ENCODE measurements at places on chromosomes 16 and 17.

DNA sequence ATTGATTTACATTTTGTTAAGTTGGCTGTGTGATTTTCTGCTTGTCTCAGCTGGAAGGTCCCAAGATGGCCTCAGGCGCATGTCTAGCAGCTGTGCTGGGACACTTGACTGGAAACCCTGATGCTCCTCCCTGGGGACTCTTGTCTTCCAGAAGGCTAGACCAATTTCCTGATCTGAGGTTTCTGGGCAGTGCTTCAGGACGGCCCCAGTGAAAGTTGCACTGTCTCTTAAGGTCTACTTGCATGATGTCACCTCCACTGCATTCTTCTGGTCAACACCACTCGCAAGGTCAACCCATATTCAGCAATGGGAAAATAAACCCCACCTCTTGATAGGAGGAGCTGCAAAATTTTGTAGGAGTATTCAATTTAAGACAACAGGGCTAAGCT lies 116.0 kb downstream of the SALL1 start:
- DNase-seq = no peak

- DNase-seq = no peak
Measured at GRCh38 chr17:61140081-61140786, 259.4 kb upstream of the TBX2 start.

DNA sequence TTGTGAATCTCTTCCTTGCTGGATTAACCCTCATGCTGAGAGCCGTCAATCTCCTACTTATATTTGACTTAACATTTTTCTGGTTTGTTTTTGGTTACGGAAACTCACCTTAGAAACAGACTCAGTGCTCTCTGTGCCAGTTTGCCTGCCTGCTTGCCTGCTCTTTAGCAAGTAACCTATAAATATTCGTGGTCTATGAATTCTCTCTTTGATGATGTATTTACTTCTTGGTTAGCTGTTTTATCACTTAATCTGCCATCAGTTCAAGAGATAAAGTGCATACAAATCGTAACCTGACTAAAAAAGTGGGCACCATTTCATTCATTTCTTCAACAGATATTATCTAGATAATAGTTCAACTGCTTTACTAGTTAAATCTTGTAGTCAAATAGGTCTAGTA lies 26.7 kb downstream of the CYB5B start:
- DNase-seq = no peak

- no peak for DNase-seq
Measured at GRCh38 chr17:66275651-66276050, 26.8 kb upstream of the PRKCA start.

- DNase-seq = no peak
Measured at GRCh38 chr17:47946929-47947397, 5.6 kb downstream of the PNPO start.

DNA sequence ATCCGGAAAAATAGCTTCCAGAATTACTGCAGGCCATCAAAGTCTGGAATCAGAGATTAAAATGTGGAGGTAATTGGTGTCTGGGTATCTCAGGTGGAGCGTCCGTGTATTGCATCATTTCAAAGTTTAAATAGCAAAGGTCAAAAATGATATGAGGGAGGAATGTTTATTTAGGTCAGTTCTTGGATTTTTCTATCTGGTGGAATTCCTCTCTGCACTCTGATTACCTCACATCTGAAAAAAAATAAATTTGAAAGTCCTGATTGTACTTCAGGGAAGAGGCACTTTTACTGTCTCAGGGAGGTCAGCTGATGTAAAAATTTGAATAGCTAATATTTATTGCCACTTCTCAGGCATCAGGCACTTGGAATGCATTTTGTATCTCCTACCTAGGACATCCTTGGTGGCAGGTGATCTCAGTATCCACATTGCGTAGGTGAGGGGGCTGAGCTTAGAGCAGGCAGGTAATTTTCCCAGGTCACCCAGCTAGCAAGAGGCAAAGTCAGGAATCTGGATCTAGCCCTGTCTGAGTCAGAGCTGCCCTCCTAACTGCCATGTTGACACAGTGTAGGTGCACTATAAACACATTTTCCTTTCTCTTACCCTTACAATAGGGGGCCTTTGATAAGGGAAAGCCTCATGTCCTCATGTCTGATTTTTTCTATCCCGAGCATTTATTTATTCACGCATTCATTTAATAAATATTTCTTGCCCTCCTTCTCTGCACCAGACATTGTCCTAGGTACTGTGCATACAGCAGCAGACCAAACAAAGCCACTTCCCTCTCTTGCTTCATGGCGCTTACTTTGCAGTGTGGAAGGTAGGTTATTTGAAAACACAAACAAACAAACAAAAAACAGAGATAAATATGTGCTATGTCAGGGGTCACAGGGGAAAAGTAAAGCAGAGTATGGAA lies 454.3 kb downstream of the HAPSTR1 start:
- DNase-seq = no peak

DNA sequence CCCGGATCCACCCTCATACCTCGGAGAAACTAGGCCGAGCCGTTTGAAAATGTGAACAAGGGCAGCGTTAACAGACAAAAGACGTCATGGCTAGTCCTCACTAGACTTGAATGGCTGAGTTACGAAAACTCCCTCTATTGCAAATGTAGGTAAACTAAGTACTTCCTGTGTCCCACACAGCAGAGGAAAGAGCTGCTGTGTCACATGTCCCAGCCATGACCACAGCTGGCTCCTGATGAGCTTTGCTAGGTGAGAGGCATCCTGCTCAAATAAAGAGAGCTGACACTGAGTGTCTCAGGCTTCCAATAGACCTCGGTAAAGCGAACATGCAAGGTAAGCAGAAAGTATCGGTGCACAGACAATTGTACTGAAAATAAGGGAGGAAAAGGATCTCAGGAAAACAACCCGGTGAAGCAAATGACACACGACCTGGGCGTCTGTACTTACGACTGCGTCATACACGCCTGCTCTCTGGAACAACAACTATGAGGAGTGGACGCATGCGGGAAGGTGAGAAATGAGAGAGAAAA lies 26.0 kb downstream of the TMEM204 start:
- no peak for DNase-seq

GRCh38 chr17:4823373-4824089 lies 9.6 kb upstream of the MINK1 start:
- no peak for DNase-seq

DNA sequence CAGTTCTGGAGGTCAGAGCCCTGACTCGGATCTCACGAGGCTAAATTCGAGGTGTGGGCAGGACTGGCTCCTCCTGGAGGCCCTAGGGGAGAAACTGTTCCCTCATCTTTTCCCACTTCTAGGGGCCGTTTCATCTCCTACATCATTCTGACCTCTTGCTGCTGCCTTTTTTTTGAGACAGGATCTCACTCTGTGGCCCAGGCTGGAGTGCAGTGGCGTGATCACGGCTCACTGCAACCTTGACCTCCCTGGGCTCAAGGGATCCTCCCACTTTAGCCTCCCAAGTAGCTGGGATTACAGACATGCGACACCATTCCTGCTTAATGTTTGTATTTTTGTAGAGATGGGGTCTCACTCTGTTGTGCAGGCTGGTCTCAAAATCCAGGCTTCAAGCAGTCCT lies 244.1 kb upstream of the GSE1 start:
- DNase-seq = no peak

DNA sequence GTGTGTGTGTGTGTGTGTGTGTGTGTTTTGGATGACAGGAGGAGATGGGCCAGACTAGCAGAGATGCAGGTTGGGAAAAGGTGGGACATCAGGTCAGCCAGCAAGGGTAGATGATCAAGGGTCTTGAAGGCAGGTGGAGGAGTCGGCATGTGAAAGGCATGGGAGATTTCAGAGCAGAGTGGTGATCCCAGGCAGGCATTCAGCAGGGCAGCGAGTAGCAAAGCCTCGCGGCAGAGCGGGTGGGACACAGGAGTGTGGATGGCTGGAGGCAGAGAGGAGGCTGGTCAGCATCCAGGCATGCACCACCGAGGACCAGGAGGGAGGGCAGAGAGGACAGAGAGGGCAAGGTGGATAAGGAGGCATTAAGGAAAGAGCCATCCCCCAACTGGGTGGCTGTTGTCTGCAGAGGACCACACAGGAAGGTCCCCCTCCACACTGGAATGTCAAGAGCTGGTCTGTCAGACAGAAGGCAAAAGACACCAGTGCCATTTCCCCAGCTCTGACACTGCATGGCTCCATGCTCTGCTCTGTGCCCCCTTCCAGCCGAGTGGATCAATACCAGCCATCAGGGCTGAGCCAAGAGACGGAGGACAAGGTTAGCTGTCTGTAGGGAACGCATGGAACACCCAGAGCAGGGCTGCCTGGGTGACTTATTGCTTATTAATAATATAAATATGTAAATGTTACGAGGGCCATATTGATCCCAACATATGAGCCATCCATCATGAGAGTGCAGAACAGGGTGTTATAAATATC lies 74.8 kb upstream of the RPL38 start:
- no peak for DNase-seq

- DNase-seq = no peak
Measured at GRCh38 chr16:88790312-88791211, 5.5 kb upstream of the PIEZO1 start.

DNA sequence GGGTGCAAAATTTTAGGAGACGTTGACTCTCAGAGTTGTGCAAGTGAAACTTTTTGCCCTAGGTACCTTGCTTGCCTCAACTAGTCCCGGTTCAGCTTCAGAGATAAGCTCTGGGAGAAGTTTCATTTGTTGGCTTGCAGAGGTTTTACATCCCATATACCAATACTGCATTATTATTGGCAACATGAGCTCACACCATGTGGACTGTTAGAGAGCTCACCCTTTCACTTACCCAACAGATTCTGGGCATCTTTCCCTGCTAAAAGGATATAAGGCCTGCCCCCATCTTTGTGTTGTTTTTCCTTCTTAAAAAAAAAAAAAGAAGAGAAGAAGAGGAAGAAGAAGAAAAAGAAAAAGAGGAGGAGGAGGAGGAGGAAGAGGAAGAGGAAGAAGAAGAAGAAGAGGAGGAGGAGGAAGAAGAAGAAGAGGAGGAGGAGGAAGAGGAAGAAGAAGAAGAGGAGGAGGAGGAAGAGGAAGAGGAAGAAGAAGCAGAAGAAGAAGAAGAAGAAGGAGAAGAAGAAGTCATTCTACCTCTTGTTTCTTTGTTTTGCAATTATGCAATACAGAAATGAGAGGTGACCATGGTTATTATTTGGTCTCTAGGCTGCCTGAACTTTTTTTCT lies 292.6 kb upstream of the IRX3 start:
- no peak for DNase-seq

GRCh38 chr16:68384288-68385161 lies 63.8 kb downstream of the SMPD3 start:
- no peak for DNase-seq

DNA sequence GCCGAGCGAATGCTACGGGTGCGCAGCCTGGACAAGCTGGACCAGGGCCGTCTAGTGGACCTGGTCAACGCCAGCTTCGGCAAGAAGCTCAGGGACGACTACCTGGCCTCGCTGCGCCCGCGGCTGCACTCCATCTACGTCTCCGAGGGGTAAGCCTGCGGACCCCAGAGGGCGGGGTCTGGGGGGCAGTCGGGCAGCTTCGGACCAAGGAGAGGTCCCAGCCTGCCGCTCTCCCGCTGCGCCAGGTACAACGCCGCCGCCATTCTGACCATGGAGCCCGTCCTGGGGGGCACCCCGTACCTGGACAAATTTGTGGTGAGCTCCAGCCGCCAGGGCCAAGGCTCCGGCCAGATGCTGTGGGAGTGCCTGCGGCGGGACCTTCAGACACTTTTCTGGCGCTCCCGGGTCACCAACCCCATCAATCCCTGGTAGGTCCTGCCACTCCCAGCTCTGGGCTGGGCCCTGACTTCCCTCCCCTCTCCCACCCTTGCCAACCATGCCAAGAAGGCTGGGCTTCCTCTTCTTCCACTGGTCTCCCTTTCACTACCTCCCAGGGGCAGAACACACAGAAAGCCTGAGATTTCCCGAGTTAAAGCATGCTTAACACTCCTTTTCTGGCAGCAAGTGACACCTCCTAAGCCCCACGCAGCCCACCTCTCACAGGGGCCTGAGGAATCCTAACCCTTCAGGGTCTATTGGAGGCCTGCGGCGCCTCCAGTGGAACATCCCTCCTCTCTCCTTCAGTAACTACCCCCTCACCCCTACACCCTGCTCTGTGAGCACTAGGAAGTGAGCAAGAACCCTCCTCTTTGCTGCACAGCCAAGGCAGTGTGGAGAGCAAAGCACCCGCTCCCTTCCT lies 3.2 kb downstream of the NAGS start:
- DNase-seq = no peak

GRCh38 chr17:70049801-70050591 lies 25.0 kb upstream of the KCNJ16 start:
- no peak for DNase-seq

- DNase-seq = no peak
Measured at GRCh38 chr17:76193591-76193990, 46.7 kb downstream of the RNF157 start.

- no peak for DNase-seq
Measured at GRCh38 chr16:56777482-56777881, 47.6 kb downstream of the NUP93 start.

GRCh38 chr17:50348522-50349242 lies 2.8 kb downstream of the XYLT2 start:
- no peak for DNase-seq

- DNase-seq = no peak
Measured at GRCh38 chr16:1362807-1363206, 11.1 kb downstream of the GNPTG start.

DNA sequence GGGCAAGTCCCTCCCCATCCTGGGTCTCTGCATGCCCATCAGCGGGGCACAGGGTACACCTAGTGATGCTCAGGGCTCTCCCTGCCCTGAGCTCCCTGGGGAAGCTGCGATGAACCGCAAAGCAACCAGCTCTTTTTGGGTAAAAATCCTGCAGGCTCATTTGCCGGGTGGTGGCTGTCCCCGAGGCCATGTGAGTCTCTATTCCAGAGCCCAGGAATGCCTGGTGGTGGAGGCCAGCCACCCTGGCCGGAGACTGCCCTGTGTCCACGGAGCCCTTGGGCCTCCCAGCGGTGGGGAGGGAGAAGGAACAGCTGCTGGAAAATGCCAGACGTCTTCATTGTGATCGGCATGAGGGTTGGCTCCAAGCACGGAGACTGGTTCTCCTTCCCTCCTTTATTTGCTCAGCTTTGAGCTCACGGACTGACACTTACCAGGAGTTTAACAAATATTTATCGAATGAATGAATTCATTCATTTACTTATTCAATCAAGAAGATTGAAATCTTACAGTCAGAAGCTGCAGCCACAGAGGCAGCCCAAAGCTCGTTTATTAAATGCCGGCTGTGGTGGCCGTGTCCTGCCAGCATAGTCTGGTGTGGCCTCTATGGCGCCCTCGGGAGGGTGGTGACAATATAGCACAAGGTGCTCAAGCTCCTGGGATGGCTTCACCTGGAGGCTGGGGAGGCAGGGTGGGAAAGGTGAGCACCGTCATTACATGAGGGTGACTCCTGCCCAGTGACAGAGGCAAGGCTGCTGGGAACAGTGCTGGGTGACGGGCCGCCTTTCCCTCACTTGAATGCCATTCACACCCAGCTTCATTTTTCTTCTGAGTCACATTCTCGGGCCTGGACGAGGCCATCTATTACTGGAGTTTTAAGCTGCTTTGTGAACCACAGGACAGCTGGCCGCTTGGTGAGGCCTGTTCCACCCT lies 31.1 kb upstream of the JPH3 start:
- no peak for DNase-seq

Measured in SK-N-MC (cell line).